ENCODE measurements at places on chromosomes 2 and 18.
A peak's percentile ranks its signal among the peaks of the same experiment; 100 is the strongest.

DNA sequence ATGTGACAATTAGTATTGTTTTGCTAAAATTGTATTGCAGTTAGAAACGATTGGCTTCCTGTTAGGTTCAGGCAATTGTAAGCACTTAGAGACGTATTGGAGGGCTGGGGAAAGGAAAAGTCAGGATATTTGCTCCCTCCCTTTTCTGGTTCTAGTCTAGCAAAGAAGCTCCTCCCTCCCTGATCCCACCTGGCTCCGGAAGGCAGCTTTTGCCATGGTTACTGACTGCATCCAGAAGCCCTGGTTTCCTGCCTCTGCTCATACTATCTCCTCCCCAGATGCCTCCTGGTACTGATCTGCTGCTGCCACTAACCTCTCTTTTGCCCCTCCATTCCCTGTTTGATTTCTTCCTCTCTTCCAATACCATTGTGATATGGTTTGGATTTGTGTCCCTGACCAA is 275.9 kb downstream of the MREG start:
- DNase-seq = no peak

- DNase-seq = no peak
Measured at GRCh38 chr18:31677592-31677991, 6.8 kb downstream of the B4GALT6 start.

GRCh38 chr2:28454016-28454930 is 41.6 kb upstream of the PLB1 start:
- no peak for DNase-seq

DNA sequence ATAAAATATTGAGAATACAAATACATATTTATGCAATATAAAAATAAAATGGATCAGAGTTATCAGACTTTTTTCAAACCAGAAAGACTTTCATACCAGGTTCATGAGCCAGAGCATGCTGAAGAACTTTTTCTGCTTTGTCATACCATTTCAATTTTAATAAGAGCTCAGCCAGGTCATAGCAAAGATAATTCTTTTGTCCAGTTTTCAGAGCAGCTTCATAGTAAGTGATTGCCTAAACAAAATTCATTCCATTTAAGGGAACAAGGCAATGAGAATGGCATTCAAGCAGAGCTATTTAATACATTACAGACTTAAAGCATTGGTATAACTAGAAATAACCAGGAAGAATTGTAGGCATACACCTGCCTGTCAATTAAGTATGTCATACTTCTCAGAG is 42.3 kb downstream of the TTC21B start:
- peak; percentile 76 for DNase-seq

DNA sequence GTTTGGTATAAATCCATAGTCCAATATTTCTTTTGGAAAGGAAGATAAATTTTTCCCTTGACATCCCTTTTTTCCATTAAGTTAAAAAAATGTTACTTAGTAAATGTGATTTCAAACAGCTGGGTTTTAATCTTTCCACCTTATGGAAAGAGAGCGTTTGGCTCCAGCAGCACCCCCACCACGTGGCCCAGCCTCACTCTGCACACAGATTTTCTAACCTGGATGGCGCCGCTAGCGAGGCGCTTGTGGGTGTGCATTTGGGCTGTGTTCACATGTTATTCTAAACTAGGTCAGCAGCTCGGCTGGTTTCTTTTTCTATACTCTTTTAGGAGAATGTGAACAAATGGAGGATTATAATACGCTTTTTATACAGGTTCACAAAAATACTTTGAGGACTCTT is 218.0 kb downstream of the LDLRAD4 start:
- DNase-seq = no peak

DNA sequence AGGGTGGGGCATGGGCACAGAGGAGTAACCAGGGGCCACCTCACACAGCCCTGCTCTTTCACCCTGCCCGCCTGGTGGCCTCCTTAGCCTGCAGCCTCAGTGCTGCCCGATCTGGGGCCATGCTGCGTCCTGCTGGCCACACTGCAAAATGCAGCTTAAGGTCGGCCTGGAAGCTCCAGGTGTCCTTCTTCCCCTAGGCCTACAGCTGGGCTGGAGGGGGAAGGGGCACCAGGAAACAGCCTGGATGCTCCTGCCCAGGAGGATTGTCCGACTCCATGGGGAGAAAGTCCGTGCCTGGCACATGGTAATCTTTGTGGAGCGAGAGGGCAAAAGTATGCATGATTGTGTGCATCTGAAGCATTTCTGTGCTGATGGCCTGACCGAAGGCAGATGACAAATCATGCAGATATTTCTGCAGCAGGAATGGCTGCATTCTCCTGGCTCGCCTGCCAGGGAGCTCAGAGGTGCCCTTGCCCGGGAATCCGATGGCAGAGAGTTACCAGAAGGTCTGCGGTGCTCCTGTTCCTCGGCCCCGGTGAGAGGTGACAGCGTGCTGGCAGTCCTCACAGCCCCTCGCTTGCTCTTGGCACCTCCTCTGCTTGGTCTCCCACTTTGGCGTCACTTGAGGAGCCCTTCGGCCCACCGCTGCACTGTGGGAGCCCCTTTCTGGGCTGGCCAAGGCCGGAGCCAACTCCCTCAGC is 12.8 kb upstream of the ALPP start:
- peak; percentile 33 for DNase-seq

GRCh38 chr2:117859924-117860647 is 45.6 kb downstream of the DDX18 start:
- no peak for DNase-seq

GRCh38 chr2:227774895-227775842 is 29.5 kb downstream of the SCYGR8 start:
- no peak for DNase-seq

DNA sequence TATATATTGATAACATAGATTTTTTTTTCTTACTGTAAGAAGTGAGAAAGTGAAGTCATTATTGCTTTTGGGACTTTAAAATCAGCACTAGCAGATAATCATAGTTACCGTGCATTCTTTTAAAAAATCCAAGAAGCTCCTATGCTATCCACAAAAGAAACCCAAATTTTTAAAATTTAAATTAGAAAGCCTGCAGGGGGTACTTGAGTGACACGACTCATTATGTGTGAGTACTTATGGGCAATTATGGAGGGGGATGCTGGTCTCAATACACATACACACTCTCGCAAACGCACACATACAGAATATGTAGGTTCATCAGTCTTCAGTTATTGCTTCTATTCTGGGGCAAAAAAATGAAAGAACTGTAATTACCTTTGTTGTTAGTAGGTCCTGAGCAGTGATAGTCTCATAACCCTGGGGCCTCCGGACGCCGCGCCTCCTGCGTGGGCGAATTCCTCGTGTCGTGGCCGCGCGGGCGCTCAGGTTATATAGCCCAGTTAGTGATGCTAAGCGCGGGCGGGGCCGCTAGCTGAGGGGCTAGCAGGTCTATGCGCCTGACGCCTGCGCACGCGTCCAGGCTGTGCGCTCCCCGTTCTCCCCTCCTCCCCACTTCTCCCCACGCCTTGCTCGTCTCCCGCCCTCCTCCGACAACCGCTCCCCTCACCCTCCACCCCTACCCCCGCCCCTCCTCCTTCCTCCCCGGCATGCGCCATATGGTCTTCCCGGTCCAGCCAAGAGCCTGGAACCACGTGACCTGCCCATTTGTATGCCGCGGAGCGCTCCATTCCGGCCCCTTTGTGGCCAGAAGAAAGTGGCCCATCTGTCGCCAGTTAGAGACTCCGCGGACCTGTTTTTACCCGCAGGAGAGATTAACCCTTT is at the start of gene NEUROD1:
Gene NEUROD1, minus strand, starts transcription at position 463 of the 882 bp plus-strand sequence. CDS start 1,657 bp downstream, outside the sequence.
- no peak for DNase-seq

DNA sequence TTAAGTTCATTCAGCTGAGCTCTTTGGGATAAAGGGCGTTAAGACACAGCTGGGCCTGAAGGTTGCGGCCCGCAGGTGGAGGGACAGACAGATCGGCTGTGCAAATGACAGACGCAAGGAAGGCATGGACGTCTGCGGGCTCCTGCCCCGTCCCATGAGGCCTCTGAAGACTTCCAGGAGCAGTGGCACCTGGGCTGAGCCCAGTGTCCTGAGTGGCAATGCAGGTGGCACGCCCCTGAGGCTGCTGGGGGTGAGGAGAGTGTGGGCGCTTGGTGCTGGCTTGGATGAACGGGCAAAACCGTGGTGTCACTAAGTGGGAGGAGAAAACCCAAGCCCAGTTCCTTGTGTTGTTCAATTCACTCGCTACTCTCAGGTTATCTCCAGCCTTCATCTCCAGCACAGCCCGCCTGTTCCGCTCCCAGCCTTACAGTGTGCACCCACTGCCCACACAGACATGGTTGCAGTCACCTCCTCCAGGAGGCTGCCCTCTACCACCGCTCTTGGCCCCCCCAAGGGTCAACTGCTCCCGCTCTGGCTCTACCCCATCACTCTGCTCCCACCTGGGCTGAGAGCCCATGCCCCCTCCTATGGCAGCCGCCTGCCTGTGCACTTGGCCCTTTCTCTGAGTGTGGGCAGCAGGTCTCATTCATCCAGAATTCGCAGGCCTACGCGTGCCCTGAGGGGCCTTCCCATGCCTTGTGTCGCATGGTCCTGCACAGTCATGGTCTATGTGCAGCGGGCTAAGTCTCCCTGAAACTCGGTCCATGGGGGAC is 50.3 kb downstream of the PTGR3 start:
- DNase-seq = no peak

Data from cardiac fibroblast (primary cell).